ENCODE measurements at places on chromosomes 6 and 20.

GRCh38 chr6:168650671-168651111, 209.7 kb downstream of the SMOC2 start:
- no peak for DNase-seq

GRCh38 chr6:33908025-33908424, 104.2 kb upstream of the MLN start:
- DNase-seq: no peak

DNA sequence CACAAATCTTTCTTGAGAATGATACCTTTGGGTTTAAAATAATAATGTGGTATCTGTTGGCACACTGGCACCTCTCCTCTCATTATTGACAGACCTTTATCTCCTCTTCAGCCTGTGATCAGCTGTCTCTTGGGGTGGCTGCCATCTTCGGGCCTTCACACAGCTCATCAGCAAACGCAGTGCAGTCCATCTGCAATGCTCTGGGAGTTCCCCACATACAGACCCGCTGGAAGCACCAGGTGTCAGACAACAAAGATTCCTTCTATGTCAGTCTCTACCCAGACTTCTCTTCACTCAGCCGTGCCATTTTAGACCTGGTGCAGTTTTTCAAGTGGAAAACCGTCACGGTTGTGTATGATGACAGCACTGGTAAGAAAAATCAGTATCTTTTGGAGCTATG, 232.8 kb downstream of the GRIK2 start:
- no peak for DNase-seq

GRCh38 chr20:8310618-8311017, 178.6 kb downstream of the PLCB1 start:
- DNase-seq: no peak

DNA sequence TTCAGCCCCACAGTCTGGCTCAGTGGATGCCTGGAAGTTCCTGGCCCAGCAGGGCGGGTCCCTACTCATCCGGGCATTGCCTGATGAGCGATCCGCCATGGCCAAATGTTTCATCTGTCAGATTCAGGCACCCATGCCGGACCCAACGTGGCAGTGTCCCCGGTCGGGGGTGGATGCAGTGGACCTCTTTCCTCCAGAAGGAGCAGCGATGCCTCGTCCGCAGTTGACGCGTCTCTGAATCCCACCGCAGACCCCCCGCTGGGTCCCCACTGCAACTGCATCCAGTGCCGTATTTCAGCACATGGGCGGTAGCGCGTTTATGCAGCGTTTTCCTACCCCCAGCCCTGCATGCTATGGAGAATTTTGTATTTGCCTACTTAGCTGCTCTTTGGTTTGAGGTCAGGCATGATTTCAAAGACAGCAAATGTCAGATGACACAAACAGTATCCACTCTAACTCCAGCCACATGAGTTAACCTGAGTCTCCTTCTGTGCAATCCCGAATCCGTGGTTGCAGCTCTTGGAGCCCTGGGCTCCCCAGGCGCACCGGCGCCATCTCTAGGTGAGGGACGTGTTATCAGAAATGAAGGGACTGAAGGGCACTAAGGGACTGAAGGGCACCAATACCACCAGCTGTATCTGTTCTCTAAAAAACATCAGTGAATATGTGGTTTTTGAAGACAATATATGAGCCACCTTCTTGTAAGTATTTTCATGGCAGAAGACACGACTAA, 72.6 kb upstream of the THBS2 start:
- peak; percentile 68 for DNase-seq

GRCh38 chr20:48178633-48179032, 393.4 kb upstream of the SULF2 start:
- no peak for DNase-seq

GRCh38 chr6:6461138-6461537, 127.4 kb upstream of the LY86 start:
- no peak for DNase-seq

DNA sequence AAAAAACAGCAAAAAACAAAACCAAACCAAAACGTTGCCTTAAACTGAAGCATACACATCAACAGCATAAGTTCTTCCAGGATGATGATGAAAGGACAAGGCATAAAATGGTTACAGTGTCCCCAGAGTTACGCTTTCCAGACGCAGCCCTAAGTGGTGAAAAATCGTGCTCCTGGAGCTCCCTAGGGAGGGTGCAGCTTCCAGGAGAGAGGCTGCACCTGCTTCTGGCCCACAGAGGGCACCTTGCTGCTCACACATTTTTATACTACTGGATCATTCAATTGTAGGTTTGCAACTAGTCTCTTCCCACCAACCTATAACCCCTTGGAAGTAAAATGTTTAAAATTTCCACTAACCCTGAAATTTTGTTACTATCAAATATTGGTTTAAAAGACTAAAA, 115.0 kb downstream of the PRKN start:
- no peak for DNase-seq

DNA sequence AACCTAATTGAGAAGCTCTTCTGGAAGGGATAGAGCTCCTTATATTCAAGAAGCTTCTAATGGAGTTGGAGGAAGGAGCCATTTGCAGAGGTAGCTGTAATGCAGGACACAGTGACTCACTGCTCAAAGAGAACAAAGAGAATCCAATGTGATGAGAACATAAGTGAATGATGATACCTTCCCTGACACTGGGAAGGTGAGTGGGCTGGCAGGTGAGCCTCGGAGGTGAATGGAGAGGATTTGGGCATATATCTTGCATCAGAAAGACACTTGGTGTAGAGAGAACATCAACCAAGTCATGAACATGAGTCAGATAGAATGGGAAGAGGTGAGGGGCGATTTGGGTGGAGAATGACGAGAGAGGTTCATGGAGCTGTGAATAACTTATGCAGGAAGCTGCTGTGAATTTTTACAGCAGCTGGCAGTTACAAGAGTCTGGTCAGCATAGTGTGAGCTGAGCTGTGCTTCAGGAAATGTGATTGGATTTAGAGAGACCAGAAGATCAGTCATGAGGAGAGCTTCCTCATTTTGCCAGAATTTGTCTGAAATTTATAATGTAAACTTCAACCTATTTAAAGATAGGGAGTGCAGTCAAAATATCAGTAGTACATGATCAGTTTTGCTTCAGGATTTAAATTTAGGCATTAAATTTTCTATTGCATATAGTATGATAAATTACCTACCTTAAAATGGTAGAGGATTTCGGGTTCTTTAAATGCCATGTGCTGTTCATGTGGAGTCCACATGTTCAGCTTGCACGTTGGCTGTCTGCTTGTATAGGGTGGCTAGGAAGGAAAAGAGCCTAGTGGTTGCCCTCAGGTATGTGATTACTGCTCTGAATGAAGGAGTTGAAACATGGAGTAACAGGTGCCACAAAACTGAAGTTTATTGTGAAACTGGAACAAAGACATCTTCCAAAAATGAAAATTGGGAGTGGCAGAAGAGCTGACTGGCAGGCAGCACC, 59.2 kb upstream of the KIF25 start:
- DNase-seq: peak; percentile 41

DNA sequence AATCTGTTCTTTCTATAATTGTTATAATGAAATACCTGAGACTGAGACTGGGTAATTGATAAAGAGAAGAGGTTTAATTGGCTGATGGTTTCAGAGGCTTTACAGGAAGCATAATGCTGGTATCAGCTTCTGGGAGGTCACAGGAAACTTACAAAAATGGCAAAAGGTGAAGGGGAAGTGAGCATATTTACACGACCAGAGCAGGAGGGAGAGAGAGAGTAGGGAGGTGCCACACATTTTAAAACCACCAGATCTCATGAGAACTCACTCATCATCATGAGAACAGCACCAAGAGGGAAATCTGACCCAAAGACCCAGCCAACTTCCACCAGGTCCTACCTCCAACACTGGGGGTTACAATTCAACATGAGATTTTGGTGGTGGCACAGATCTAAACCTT, 2.6 kb upstream of the SIRPB1 start:
- DNase-seq: no peak

- DNase-seq: no peak
Observed at GRCh38 chr6:68194846-68195478, 440.1 kb upstream of the ADGRB3 start.

GRCh38 chr20:19603376-19603750, 154.7 kb upstream of the RIN2 start:
- DNase-seq: no peak

GRCh38 chr6:55040102-55040848, 134.0 kb upstream of the HCRTR2 start:
- DNase-seq: peak; percentile 66

Measured in suppressor macrophage treated with lipopolysaccharide for 1 hour (primary cell).